ENCODE measurements at places on chromosomes 4 and X.

- no peak for DNase-seq
Measured at GRCh38 chr4:164536814-164537213, 217.1 kb upstream of the SMIM31 start.

GRCh38 chrX:101383679-101384205 lies 2.2 kb downstream of the BTK start:
- no peak for DNase-seq

- no peak for DNase-seq
Measured at GRCh38 chrX:112391313-112391712, 288.4 kb downstream of the LHFPL1 start.

DNA sequence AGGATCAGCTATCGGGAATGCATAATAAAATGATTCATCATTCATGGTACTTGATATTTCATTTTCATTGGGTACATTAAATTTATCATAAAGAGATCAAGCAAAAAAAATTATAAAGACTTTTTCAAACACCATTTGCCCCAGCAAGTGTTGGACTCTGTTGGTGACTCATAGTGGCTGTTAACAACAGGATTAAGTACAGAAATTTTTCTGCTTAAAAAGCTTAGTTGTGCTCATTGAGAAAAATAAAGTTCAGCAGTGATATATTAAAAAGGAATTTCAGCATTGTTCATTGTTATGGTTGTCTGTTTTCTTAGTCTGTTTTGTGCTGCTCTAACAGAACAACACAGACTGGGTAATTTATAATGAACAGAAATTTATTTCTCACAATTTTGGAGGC lies 86.2 kb upstream of the PCDH10 start:
- DNase-seq, result no peak

- peak; percentile 75 for DNase-seq
Measured at GRCh38 chr4:80266253-80266901, at the start of gene FGF5. Gene FGF5 (plus strand): TSS chr4:80266664. CDS start chr4:80266825, 161 bp downstream.

DNA sequence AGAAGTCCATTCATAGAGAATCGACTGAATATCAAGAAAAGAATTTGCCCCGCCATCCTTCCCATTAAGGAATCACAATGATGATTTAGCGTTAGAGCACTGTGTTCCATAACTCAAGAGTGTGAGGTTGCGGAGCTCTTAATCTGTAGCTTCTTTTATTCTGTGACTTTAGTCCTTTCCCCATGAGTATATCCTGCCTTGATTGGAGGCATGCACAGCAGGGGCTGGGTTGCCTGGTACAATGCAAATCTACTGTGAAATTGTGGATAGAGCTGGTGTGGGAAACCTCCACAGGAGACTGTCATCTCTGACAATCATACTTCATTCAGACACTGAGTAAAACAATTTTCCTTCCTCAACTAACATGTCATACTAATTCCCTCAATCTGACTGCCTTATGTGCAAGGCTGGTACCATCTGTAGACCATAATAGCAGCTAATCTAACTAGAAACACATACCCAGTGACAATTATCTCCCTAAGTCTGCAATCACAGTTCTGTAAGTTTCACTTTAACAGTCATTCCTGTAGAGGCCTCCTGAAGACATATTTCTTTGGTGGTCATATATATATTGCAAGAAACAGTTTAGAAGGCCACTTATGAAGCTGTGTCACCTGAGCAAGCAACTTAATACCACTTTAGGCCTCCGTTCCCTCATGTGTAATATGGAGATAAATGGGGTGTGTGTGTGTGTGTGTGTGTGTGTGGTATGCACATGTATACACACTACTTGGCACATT lies 355.2 kb upstream of the FAM241A start:
- DNase-seq, result no peak

- no peak for DNase-seq
Measured at GRCh38 chr4:178148106-178148505, 705.9 kb upstream of the AGA start.

DNA sequence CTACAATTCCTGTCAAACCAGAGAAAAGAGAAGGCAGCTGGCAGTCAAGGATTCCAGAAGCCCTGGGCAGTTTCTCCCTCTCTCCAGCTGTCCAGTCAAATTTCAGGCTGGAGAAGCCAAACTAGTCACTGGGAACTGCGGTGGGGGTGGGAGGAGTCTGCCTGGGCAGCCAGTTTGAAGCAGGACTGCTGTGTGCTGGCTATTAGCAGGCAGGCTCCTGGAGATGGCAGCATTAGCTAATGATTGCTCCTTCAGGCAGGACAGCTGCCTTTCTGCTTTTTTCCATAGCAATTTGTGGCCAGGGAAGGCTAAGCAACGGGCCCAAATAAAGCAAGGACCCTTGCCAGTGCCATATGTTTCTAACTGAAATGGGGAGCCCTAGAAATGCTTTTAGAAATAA lies 44.7 kb upstream of the FGF13 start:
- DNase-seq, result peak; percentile 89

DNA sequence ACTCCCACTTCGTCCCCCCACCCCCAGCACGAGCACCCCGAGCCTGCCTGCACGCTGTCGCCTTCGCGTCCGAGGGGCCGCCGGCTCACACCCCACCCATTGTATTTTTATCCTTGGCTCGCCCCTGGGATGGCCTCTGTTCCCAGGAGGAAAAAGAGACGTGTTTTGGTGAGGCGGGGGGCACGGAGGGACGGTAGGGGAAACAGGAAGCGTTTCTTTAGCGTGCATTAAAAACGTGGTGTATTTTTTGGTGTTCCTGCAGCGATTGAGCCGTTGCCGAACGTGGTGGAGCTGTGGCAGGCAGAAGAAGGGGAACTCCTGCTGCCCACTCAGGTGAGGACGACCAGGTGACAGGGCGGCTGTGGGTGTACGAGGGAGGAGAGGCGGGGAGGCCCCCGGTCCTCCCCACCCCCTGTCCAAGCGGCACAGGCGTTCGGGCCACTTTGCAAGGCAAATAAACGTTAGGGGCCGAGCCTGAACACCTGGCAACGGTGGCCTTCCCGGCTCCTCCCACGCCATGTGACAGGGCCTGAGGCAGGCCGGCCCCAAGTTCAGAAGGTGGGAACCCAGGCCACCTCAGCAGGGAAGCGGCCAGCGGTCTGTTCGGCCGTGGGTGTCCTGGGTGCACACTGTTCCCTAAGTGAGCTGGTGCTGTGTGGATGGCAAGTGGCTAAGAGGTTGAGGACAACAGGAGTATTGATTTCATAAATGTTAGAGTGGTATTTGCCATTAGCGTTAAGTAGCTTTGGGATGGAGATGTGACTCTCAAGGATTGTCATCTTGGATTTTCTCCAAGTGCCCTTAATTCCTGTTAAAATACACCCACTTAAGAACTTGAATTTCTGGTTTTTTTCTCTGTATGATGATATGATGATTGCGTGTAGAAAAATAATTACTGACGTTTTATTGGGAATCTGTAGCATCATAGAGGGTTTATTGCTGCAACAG lies 1.1 kb downstream of the TMEM131L start:
- peak; percentile 24 for DNase-seq
